ENCODE measurements at places on chromosomes 11 and 22. TPM values are rescaled to one million over a fixed set of nuclear protein-coding genes. Genes with fewer than 3 reads are reported as not detected.

The ABCC8 gene
- total RNA-seq, result not detected

The TMEM121B gene
- not detected for total RNA-seq

The MRGPRE gene
- not detected for total RNA-seq

The OSBPL5 gene
- total RNA-seq, result 20.1 TPM

The MDK gene
- 22.3 TPM for total RNA-seq

The EFCAB6 gene
- 0.11 TPM for total RNA-seq

The ANKRD42 gene
- 4.1 TPM for total RNA-seq

The OR8B12 gene
- not detected for total RNA-seq

The GDPD4 gene
- total RNA-seq, result not detected

The PLEKHA7 gene
- 0.16 TPM for total RNA-seq

The MS4A15 gene
- not detected for total RNA-seq

The OR4P4 gene
- not detected for total RNA-seq

The SPTY2D1 gene
- total RNA-seq, result 12.4 TPM

The OR51D1 gene
- total RNA-seq, result not detected

The ALDH3B1 gene
- 0.61 TPM for total RNA-seq

The LRRC32 gene
- not detected for total RNA-seq

The FGF3 gene
- total RNA-seq, result not detected

The P2RX6 gene
- 0.39 TPM for total RNA-seq

The CHRDL2 gene
- total RNA-seq, result not detected

The OR8G5 gene
- not detected for total RNA-seq

The DDI1 gene
- total RNA-seq, result not detected

The SCGB1A1 gene
- total RNA-seq, result not detected

The CASP5 gene
- total RNA-seq, result not detected

The ZNF280B gene
- 0.38 TPM for total RNA-seq

The FGF4 gene
- not detected for total RNA-seq

The CLCF1 gene
- total RNA-seq, result 4.6 TPM

The MMP11 gene
- 0.38 TPM for total RNA-seq

The LRRC74B gene
- not detected for total RNA-seq

The AGBL2 gene
- total RNA-seq, result 0.16 TPM

The OR52A1 gene
- total RNA-seq, result not detected

The CD81 gene
- total RNA-seq, result 131 TPM

The TEX12 gene
- total RNA-seq, result not detected

The SAA4 gene
- not detected for total RNA-seq

The CEP126 gene
- 0.57 TPM for total RNA-seq

The EIF4G2 gene
- total RNA-seq, result 482 TPM
